CD4-positive, alpha-beta T cell treated with Interleukin-6 for 4 hours (primary cell): ENCODE measurements at places on chromosomes 7 and 10.

- DNase-seq: no peak
These were observed 12.1 kb upstream of the MRPS17 start for GRCh38 chr7:55939514-55940123.

GRCh38 chr7:82598958-82599357 lies 155.4 kb upstream of the CACNA2D1 start:
- DNase-seq: no peak

- DNase-seq: peak; percentile 4
These were observed 23.9 kb downstream of the OPALIN start for GRCh38 chr10:96334616-96335526.

DNA sequence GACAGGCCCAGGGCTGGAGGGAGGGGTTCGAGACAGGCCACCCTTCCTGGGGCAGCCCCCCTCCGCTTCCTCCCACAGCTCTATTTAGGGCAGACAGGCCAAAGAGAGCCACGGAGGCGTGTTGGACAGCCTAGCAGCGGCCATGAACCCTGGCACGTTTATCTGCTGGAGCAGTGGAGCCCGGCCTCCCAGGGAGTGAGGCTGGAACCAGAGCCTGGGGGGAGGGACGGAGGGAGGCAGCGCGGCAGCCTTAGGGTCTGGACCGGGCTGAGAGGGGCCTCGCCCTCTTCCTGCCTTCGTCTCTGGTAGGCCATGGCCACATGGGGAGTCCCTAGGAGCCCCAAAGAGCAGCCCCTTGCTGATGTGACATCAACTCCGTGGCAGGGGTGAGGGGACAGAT lies 17.1 kb downstream of the UNCX start:
- DNase-seq: no peak

GRCh38 chr7:81408728-81409127 lies 361.1 kb downstream of the HGF start:
- DNase-seq: no peak

GRCh38 chr10:52756966-52757365 lies 15.6 kb downstream of the MBL2 start:
- DNase-seq: no peak

DNA sequence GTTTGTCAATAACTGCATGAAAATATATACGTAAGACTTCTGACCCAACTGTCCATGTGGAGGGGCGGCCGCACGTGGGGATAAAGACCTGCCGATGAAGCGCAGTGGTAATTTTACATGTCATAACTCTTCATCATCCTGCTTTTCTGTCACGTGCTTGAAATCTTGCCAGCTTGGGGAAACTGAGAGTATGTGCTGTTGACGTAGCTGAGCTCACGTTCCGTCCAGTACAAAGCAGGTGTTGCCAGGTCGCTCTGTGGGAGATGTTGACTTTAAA lies 105.1 kb downstream of the INPP5A start:
- DNase-seq: no peak

GRCh38 chr10:11019724-11020547 lies 2.3 kb downstream of the CELF2 start:
- no peak for DNase-seq

DNA sequence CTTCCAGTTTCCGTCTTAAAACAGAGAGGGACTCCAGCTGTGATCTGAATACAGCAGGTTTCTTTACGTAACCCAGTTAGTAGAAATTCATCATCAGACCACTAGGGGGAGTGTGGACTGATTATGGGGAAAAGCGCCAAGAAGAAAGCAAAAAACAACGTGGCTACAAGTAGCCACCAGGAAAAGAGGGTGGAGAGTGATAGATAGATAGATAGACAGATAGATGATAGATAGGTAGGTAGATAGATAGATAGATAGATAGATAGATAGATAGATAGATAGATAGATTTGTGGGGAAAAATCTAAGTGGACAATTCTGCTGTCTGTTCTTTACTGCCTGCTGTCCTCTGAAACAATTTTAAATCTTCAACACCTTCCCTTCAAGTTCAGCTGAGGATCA lies 12.7 kb upstream of the AKR1B10 start:
- DNase-seq: peak; percentile 23

- no peak for DNase-seq
These were observed 12.5 kb downstream of the ITPRIP start for GRCh38 chr10:104325436-104326435.

GRCh38 chr10:132062116-132062515 lies 3.6 kb upstream of the JAKMIP3 start:
- DNase-seq: no peak

GRCh38 chr10:115963848-115964247 lies 309.2 kb downstream of the GFRA1 start:
- no peak for DNase-seq

DNA sequence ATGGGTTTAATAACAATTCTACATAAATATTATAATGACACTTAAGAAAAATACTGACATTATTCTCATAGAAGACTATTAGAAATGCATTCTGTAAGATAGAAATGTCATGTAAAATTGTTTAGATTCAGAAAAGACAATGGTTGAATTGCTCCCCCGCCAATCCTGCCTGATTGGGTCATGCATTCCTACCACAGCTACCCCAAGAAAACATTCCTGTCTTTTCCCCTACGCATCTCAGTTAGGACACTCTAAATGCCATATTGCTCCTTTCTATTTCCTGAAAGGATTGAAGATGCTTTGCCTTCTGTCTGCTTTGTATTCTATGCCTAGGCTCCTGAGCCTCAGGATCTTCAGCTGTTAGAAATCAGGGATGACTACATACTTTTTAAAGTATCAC lies 109.4 kb downstream of the DGKB start:
- DNase-seq: no peak
